ENCODE measurements at places on chromosomes 4 and X. TPM values are rescaled to one million over a fixed set of nuclear protein-coding genes. Genes with fewer than 3 reads are reported as not detected.

GRCh38 chr4:52576326-52576725, 82.8 kb downstream of the USP46 start:
- no peak for DNase-seq

DNA sequence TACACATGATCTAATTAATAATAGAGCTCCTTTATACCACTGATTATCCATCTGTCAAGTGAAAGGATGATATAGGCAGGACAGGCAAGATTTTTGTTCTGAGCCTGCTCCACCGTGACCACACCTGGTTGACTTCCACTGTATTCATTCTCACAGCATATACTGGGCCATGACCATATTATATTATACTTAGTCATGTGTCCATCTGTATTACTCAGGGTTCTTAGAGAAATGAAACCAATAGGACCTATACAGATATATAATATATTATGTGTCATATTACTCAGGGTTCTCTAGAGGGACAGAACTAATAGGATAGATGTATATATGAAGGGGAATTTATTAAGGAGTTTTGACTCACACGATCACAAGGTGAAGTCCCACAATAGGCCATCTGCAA, 675.1 kb downstream of the GRXCR1 start:
- no peak for DNase-seq

DNA sequence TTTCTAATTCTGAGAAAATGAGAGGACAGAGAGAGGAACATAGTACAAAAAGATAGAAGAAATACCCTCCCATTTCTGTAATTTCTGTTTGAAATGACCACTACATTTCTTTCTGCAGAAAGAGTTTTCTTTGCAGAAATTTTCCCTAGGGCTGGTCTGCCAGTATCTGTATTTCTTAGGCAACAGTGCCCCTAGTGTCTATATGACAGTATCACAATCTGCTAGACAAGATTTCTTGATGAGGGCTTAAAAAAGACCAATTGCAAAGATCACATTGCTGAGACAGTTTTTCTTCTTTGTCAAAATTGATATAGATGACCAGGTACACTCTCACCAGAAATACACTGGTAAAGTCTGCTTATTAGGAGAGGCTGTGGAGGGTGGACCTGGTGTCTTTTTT, 81.0 kb upstream of the ZDHHC15 start:
- no peak for DNase-seq

DNA sequence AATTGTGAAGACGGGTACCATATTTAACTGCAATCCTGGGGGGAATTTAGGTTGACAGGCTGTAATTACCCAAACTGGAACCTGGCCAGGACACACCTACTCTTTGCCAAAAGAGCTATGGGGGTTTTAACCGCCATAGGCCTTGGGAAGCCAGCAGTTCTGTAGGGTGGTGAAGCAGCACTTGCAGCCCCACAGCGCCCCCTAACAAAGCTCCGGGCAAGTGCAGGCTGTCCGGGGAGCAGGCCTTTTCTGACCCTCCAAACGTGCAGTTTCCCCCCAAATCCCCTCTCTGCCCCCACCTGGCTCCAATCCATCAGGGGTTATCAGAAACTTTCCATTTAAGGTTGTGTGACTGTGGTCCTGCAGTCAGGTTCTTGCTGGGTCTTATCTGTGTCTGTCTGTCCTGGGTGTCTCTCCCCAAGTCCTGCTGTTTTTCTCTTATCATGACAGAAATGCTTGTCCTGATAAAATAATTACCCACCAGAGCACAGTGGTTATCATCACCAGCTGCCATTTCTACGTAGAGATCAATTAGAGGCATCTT, 350.9 kb downstream of the MID1IP1 start:
- no peak for DNase-seq

DNA sequence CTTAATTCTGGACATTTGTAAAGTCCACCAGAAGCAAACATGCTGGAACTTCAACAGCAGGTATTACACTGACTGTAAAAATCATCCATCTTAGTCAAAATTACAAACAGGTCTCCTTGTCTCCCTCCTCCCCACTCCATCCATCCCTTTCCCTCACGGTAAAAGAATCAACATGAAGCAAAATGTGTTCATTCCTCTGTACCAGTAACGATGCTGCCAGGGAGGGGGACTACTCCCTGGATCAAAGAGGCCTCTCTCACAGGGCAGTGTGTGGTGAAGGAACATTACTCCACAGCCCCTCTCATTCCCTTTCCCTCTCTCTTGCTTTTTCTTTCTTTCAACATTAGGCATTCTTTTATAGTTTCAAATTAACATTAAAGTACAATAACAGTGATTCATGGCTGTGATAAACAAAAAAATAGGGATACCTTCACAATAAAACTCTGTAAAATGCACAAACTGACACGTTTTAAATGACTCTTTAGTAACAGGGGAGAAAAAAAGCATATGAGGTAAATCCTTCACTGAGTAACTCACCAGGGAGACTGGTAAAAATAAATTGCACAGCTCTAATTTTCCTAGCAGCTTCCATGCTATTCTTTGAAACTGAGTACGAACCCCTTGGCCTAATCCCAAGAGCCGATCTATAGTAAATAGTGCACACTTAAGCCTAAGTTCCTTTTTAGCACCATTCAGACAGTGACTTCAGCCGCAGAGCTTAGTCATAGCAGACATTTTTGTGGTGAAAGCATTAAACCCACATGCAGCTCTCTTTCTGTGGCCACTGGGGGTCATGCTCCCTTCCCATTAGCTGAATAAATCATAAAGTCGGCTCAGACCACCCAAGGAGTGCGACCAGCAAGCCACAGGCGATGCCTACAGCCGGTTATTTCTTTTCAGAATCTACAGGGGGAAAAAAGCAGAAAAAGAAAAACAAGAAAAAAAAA, 215.6 kb upstream of the GYPA start:
- no peak for DNase-seq

DNA sequence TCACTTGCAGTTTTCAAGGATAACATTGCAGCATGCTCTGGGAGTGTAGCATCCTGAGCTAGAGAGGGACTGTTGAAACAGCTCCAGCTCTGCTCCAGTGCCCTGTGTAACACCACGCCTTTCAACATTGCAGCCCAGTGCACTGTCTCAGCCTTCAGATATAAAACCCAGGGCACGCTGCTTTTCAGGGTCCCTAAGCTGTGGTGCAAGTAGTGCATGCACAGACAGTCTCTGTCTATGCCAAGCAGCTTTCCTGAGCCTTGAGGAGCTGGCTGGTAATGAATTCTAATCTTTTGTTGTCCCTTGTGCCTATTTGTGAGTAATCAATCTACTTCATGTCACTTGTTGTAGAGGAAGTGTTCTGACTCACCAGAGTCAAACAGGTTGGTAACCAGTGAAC, 897.0 kb downstream of the ARAP2 start:
- no peak for DNase-seq

Gene SASH3
- polyA plus RNA-seq = 0.58 TPM

Gene PDE6B
- polyA plus RNA-seq = 0.09 TPM

Data from psoas muscle (tissue), 8 donors.